Bronchial epithelial cell (primary cell): ENCODE measurements at places on chromosomes 2 and 18.

DNA sequence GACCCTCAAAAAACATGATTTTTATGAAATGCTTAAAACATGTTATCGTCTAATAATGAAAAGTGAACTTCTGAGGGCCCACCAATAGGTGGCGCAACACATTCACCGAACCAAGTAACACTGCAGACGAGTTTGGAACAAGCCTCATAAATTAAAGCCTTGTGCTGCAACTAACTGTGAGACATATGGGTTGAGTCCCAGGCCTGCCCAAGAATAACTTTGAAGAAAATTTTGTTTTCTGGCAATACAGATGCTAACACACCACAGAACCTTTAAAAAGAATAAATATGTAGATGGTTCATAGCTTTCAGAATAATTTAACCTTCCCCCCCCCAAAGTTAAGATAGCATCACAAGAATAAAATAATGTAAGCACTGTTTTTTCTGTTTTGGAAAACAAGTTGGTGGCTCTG is 285.9 kb downstream of the RNF144A start:
- peak; percentile 53 for DNase-seq

GRCh38 chr18:62490967-62491695 is 31.7 kb upstream of the ZCCHC2 start:
- no peak for DNase-seq

DNA sequence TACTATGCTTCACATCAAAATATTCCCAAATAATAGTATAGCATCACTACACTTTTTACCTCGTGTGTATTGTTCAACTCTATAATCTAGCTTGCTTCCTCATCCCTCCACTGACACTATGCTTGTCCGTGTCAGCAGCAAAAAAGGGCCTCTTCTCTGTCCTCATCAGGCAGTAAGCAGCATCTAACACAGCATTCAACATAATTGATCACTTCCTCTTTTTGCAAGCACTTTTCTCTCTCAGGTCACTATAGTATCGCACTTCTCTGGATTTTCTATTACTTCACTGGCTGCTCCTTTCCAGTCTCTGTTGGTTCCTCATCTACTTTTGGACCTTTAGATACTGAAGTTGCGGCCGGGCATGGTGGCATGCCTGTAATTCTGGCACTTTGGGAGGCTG is 64.9 kb upstream of the ZSWIM2 start:
- no peak for DNase-seq

- DNase-seq = peak; percentile 55
These were observed 682 bp upstream of the LNPK start for GRCh38 chr2:176002688-176003210.

GRCh38 chr2:13137679-13138078 is 420.9 kb downstream of the TRIB2 start:
- no peak for DNase-seq

DNA sequence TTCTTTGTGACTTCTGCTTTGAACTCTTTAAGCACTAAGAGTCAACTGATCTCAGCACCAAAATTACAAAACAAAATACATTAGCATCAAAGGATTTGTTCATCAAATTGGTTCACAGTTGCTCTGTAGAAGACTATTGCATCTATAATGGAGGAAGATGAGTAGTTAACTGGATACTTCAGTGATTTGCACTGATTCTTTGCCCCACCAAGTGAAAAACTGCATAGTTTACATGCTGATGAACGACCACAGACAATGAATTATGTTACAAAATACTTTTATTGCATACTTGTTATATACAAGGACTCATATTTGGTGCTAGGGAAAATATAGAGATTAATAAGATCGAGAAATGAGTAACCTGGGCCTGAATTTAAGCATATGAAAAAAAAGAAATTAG is 107.2 kb downstream of the SCG2 start:
- no peak for DNase-seq

DNA sequence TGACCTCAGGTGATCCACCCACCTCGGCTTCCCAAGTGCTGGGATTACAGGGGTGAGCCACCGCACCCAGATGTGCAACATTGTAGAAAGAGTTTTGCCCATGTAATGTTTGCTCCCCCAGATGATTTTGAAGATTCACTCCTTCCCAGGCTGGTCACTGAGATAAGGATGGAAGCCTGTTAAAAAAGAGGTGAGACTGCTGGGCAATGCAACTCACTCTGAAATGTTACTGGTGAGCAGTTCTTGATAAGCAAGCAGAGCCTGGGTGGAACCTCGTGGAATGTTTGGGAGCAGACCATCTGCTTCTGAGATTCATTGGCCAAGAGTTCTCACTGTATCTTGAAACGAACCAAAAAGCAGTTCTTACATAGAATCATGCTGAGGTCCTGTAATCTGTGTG is 19.7 kb downstream of the GRP start:
- no peak for DNase-seq

DNA sequence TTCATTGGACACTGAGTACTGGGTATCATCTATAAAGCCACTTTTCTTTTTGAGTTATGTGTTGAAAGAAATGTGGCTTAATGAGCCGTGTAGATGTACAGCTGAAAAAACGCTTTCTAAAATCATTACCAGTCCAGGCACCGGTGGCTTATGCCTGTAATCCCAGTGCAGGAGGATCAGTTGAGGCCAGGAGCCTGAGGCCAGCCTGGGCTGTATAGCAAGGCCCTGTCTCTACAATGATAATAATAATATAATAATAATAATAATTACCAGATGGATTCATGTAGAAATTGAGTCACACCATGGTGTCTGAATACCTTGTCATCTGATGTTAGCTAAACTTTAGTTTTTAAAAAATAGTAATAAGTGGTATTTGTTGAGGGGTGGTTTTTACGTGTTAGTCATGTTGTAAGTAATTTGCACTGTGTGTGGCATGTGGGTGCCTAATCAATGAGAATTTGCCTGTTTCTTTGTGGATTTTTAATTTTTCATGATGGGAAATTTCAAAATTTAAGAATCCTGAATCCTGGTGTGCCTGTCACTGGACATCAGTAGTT is 30.1 kb downstream of the NCK2 start:
- no peak for DNase-seq

- DNase-seq = no peak
These were observed 56.3 kb downstream of the TWIST2 start for GRCh38 chr2:238904177-238904576.

- no peak for DNase-seq
These were observed 116.6 kb upstream of the NOSTRIN start for GRCh38 chr2:168685600-168686451.
